Sigmoid colon (tissue), 7 donors: ENCODE measurements at places on chromosomes 2 and 18. TPM values are rescaled to one million over a fixed set of nuclear protein-coding genes. Genes with fewer than 3 reads are reported as not detected.

The CHCHD5 gene
- polyA plus RNA-seq: 41.8 TPM

The SLC40A1 gene
- 280 TPM for polyA plus RNA-seq

The LYG2 gene
- not detected for polyA plus RNA-seq

The EIF2B4 gene
- polyA plus RNA-seq: 28.0 TPM
